ENCODE measurements at places on chromosomes 3 and 15.

DNA sequence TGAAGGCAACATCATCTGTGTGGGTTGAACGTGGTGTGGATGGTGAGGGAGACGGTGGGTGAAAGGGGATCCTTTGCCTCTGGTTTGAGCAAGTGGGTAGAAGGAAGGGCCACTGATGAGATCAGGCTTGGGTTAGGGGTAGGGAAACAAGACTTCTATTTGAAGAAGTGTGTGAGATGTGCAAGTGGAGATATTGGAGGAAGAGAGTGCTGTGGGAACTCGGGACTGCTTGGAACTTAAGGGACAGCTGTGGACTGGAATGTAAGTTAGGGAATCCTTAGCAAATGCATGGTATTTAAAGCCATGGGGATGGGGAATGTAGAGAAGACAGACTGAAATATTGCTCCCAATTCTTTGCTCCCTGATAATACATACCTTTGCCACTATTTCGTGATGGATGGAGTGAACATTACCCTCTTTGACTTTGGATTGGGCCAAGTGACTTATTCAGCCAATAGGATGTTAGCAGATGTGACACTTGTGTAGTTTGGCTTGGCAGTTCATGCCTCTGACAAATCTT, 30.2 kb upstream of the AMOTL2 start:
- DNase-seq: no peak

GRCh38 chr15:67825881-67826716, 790 bp downstream of the SKOR1 start:
- DNase-seq: no peak

GRCh38 chr15:67048281-67049279, 16.8 kb upstream of the SMAD3 start:
- no peak for DNase-seq

DNA sequence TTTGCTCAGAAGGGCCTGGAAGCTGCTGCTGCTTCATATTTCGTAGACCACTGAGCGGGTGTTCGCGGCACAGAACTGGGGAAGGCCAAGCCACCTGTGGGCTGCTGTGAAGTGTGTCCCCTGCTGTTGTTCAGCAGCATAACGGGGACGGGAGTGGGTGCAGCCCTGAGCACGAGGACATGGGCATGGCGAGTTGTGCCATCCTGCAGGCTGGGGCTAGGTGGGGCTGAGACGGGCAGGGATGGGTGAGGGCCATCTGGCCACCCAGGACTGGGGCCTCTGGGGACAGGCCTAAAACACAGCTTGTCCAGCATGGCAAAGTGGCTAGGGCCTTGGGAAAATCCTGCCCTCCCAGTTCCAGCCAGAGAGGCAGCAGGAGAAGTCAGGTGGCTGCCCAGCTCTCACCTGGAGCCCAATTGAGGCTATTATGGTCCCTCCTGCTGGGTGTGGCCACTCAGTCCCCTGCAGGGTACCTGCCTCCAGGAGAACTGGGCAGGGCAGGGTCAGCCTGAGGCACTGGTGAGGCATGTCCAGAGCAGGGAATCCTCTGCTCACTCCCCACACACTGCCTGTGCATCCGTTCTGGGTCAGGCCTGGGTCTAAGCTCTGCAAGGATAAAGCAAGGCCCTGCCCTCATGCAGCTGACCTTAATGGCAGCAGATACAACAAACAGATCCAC, 29.5 kb downstream of the CFAP100 start:
- DNase-seq: no peak

DNA sequence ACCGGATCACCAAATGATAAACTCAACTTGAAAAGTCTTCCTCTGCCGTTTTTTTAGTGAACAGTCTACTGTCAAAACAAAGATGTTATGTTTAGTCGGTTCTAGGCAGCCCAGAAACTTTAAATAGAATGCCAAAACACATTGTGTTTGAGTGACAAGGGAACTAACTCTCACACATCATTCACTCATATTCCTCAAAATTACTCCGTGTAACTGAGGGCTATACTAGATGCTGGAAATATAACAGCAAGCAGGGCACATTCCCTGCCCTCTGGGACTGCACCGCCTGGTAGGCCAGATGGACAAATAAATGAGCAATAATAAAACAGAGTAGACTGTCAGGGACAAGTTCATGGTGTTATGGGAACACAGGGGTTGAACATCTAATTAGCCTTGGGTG, 251.4 kb downstream of the MAGI1 start:
- DNase-seq: no peak

- DNase-seq: no peak
Observed at GRCh38 chr3:135516143-135516542, 449.4 kb upstream of the PPP2R3A start.

DNA sequence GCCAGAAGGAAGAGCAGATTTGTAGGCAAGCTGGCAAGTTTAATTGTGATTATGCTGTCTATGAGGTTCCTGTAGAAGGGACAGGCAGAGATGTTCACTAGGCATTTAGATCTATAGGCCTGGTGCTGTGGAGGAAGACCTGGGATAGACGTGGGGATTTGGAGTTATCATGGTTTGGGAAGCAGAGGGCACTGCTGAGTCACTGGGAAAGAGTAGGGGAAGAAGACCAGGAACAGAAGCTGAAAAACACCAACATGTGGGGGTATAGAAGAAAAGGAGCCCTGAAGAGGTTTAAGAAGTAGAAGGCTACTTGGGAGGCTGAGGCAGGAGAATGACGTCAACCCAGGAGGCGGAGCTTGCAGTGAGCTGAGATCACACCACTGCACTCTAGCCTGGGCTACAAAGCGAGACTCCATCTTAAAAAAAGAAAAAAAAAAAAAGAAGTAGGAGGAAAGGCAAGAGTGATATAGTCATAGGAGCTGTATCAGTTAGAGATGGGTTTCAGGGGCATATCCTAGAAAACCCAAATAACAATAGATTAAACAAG, 19.3 kb downstream of the GRK7 start:
- DNase-seq: no peak

- no peak for DNase-seq
Observed at GRCh38 chr3:71885006-71885405, 100.1 kb upstream of the PROK2 start.

DNA sequence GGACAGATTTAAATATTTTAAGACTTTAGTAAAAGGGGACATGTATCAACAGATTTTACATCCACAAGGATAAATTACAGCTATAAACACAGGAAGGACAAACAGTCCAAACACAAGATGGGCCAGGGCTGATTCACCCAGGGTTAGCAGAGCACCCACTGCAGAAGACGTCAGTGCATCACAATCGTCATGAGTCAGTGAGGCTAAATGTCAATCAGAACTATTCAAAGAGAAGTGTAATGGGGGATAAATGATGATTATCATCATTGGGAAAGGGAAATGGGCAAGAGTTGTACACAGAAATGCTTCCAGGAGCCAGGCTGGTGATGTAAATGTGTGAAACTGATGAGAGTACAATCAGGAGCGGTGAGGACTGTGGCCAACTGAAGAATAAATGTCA, 226.8 kb downstream of the PLCL2 start:
- no peak for DNase-seq

DNA sequence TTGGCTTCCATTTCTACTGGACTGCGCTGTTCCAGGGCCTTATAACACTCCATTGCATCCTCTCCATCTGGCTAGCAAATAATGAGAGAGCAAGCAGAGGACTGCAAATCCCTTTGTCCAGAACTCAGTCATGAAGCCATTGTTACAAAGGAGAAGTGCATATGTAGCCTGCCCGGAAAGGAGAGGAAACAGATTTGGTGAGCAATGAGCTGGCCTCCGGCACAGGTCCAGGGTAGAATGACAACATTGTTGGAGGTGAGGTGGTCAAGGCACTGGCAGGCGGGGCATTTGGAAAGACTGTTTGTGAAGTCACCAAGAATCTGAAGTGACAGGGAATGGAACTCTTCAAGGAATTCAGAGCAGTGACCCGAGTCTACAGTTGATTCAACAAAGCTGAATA, 25.0 kb upstream of the ATP1B3 start:
- DNase-seq: no peak

GRCh38 chr3:62319570-62320243, 53.6 kb downstream of the FEZF2 start:
- DNase-seq: no peak

DNA sequence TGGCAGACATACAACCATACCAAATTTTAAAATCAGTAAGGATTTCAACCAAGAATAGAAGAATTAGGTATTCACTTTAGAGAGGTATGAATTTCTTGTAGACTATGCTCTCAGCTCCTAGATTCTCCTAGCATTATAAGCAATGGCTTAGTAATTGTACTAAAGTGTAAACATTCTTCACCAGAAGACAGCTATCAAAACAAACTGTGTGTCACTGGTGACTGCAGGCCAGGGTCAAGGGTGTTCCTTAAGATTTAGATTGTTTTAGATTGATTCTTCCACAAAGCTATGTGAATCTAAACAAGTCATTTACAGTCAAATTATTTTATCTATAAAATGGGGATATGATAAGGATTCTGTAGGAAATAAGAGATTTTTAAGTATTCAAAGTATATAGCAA, 23.1 kb upstream of the GP5 start:
- no peak for DNase-seq

GRCh38 chr15:29456255-29456654, 186.6 kb upstream of the NSMCE3 start:
- no peak for DNase-seq

GRCh38 chr3:141045849-141046248, 5.3 kb upstream of the SPSB4 start:
- no peak for DNase-seq

- no peak for DNase-seq
Observed at GRCh38 chr3:109784852-109785631, 447.7 kb upstream of the DPPA4 start.

GRCh38 chr3:14391033-14391432, 11.4 kb upstream of the SLC6A6 start:
- no peak for DNase-seq

- DNase-seq: no peak
Observed at GRCh38 chr3:185071287-185071800, 81.5 kb downstream of the C3orf70 start.
